Neural crest cell (in vitro differentiated cells): ENCODE measurements at places on chromosomes 2 and 18.

DNA sequence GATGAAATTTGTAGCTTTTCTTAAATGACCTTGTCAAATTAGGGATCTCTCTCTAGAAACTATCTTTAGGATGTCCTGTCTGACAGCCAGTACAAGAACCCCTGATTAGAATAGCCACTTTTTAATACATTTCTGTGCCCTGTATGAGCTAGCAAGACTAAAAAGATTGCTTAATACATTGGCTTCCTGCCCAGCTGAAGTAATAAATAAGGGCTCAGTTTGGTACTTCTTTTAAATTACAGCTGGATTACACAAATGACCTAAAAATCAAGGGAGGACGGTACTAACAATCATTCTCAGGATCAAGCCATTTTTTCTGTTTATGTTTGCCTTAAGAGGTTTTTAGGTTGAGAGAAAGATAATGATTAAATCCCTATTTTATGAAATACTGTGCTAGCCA is 11.6 kb upstream of the OLA1 start:
- no peak for DNase-seq

- no peak for DNase-seq
Observed at GRCh38 chr18:2823202-2823601, 23.6 kb upstream of the EMILIN2 start.

- DNase-seq, result no peak
Observed at GRCh38 chr18:27860701-27861107, 316.2 kb downstream of the CDH2 start.

DNA sequence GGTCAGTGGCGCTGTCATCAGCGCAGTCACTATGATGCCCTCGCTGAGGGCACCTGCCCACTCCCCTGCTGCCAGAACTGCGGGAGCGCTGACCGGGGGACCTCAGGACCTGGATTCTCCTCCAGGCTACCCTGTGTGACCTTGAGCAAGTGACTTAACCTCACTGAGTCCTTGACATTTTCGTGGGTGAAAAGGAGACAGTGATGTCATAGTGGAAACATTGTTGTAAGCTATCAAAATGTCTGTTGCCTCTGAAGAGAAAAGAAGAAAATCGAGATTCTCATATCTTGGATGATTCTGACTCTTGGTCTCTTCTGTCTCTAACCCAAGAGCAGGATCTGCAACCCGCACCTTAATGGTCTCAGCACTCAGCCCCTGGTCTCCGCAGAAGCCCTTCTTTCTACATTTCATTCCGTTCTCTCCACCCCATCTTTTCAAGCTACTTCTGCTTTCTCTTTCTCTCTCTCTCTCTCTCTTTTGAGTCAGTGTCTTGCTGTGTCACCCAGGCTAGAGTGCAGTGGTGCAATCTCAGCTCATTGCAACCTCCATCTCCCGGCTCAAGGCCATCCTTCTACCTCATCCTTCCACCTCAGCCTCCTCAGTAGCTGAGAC is 978 bp upstream of the TUBA4A start:
- DNase-seq, result no peak

GRCh38 chr2:116948258-116948657 is 866.2 kb upstream of the DDX18 start:
- DNase-seq, result no peak

DNA sequence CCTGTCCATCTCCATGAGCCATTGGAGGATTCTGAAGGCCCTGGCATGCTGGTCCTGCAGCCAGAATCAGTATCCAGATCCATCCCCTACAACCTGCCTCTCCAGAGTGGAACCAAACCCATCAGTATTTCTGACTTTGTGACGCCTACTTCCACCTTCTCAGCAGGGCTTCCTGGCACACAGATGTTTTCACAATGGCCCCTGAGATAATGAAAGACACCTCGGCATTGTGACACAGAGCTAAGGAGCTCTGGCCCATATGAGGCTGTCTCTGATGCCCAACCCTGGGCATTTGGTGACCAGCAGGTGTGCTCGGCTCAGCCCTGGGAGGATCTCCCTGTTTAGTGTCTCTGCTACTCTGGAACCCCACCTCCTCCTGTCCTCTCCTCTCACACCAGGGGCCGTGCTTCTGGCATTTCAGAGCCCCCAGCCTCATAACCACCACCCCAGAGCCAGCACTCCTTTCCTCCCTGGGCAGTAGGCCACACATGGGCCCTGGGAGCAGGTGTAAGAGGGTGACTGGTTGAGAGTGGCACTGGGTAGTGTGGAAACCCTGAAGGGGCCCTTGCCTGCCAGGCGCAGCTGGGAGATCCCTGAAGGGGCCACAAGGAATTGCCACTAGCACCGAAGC is 38.2 kb downstream of the FOSL2 start:
- no peak for DNase-seq
